Fibroblast of skin of scalp (primary cell): ENCODE measurements at places on chromosomes 2 and 18.

DNA sequence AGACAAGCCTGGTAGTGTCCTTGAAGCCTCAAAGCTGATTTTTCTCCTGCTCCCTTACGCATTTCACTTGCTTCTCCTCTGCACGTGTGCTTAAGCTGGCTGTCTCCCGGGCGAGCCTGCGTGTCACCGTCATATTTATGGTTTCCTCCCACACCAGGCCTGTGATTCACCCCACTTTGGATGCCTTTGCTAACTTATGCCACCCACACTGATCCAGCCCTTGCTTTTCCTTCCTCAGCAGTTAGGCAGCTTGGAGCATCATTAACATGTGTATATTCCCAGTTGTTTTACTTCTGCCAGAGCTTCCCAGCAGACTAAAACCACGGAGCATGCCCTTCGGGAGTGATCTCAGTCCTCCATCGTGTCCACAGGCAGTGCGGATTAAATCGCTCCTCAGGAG is 2.2 kb downstream of the ST3GAL5 start:
- peak; percentile 96 for DNase-seq

- no peak for DNase-seq
These were observed 67.9 kb downstream of the DGKD start for GRCh38 chr2:233422050-233422639.

DNA sequence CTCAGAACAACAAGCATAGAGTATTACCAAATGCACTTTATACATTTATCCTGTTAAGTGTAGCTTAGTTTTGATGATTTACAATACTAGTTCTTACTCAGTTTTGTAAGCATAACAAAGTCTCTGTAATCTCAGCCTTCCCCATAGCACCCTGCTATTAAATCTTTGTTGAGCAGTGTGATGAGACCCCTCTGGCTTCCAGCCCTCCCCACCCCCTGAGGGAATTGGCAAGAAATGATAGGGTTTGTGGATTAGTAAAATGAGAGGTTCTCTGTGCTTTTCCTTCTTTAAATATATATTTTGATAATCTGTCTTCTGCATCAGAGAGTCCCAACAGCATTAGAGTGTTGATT is 37.2 kb downstream of the ZNF521 start:
- no peak for DNase-seq

GRCh38 chr2:119219873-119220272 is 3.8 kb upstream of the STEAP3 start:
- DNase-seq, result no peak

GRCh38 chr2:104975851-104976250 is 62.0 kb upstream of the MRPS9 start:
- no peak for DNase-seq

DNA sequence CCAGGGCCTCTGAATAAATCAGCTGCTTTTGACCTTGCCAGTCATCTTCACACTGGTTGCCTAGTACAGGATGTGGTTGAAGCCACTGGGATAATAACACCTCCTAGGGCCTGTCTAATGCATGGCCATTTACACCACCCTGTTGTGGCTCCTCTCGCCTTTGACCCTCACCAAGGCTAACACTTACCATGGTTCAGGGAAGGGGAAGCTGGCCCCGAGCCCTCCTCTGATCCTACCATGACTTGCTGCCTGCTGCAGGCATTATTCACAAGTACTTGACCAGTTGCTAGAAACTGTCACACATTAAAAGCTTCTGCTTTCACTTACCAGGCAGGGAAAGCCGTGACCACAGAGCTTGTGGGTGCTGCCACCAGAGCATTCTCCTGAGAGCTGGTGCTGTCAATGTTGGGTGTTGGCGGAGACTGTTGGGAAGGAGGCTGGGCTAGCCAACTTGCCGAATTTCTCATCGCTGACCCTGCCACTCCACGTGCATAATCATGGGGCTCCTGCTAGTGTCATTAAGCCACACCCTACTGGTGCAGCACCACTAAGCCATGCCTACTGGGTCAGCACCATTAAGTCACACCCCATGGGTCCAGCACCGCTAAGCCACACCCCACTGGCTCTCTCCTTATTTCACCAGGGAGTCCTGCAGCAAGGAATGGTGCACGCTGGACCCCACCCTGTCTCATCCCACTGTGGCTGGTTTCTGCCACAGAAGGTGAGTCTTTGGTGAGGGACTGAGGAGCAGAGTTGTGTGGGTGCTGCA is 47.0 kb upstream of the TTC39C start:
- DNase-seq, result no peak

DNA sequence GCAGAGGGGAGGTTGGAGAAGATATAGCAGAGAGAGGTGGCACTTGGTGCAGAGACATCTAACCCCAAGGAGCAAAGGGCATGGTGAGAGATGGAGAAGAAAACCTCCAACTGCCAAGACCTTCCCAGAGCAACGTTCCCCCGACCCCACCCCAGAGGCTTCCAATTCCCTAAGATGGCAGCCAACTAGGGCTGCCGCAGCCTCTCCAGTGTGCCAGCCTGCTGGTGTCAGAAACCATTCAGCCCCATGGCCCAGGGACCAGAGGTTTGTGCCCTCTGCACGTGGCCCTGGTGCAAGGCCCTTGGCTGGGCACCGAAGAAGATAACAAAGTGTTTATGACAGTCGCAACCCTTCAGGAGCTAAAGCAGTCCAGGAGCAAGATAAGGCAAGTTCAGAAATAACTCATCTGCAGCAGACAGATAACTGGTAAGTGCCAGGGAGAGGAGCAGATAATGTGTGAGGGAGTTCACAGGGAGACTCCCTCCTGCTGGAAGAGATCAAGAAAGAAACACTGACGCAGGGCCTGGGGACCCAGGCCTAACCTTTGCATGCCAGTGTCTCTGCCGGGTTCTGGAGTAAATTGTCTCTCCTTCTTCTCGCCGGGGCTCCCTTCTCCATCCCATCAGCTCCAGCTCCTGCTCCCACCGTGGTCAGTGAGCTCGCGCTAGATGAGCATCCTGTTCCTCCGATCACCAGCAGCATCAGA is 66.1 kb upstream of the ID2 start:
- DNase-seq, result no peak

- DNase-seq, result peak; percentile 34
These were observed 21.7 kb upstream of the UGP2 start for GRCh38 chr2:63819765-63820717.

GRCh38 chr2:64488050-64488974 is 34.4 kb downstream of the LGALSL start:
- peak; percentile 55 for DNase-seq

DNA sequence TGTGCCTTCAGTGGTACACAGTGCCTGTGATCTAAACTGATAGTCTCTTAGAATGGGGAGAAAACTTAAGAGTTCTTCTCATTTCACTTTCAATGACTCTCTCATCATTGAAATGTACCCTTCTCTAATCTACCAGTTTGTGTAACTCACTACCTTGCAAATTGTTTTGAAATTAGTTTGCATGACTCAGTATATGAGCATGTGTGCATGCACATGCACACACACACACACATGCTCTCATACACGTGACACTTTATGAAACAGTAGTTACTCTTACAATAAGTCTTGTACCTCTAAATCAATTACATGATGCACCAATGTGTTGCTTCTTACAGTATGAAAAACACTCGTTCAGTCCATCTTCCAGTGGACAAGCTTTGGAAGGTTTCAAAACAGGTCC is 10.6 kb downstream of the LYPD6B start:
- peak; percentile 31 for DNase-seq

DNA sequence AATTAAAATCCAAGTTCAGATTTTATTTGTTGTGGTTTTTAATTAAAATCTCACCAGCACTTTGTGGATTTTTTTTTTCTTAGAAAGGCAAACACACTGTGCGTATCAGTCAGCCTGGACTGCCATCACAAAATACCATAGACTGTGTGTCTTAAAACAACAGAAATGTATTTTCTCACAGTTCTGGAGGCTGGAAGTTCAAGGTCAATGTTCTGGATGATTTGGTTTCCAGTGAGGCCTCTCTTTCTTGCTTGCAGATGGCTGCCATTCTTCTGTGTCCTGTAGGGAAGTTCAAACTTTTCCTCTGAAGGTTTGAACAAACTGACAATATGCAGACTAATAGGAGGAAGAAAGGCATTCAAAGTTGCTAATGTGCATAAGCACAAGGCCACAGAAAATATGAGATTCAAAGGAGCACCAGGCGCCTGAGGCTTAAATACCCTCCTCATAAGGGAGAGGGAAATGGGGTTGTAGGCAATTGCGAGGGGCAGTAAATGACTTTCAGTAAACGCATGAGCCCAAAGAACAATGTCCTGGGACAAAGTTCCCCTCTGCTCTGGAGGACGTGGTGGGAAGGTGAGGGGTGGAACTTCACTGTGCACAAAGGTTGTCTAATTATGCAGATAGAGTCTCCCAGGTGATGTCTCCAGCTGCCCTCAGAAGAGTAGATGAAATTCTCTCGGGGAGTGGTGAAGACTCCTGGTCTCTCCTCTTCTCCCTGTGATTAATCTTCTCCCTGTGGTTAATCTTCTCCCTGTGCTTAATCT is 26.5 kb upstream of the KCNF1 start:
- DNase-seq, result no peak

- DNase-seq, result no peak
These were observed 35.0 kb upstream of the PTH2R start for GRCh38 chr2:208371634-208371935.
